ENCODE measurements at places on chromosomes 2 and 18.

DNA sequence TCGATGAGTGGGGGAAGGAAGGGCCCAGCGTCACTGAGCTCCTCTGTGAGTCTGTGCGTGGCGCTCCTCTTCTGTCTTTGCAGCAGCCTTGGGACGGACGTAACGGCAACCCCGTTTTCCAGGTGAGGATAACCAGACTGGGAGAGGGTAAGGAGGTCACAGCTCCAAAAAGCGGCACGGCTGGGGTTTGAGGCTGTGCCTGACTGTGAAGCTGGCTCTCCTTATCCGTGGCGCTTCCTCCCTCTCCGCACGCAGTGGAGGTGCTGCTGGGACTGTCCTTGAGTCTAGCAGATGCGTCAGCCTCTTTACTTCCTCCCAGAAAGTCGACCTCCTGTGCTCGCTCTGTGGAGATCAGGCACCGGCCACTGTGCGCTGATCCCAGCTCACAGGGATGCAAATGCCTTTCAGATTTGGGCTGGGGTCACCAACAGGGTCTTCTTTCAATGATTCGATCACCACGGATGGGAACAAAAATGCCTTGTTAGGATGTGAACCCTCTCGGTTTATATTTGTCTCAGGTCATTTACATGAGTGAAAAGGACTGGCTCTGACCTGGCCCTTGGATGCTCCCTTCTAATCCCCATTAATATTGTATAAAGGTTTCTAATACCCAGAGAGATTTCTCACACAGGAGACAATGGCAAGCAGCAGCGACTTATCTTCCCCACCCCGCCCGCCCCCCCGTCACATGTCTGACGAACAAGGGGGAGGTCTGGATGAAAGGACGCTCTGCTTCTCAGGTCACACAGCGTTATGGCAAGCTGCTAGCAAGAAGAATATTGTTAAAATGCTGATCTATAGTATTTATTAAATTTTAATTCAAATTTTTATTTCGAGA, 30.1 kb upstream of the E2F6 start:
- DNase-seq = peak; percentile 59

DNA sequence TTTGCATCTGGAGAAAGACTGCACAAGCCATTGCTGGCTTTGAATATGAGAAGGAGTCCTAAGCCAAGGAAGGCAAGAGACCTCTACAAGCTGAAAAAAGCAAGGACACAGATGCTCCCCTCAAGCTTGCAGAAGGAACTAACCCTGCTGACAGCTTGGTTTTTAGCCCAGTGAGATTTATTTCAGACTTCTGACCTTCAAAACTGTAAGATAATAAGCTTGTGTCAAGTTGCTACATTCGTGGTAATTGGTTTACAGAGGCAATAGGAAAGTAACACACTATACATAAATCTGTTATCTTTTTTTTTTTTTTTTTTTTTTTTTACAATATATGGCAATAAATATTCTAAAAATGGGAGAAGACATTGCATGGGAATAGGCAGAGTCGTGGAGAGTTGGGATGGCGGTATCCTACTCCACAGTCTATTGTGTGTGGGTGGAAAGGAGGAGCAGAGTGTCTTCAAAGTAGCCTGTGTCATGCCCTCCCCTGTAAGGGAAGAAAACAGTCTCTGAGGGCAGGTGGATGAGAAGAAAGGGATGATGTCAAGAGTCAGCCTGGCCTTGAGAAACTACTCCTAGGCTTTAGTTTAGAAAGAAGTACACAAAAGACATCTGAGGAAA, 196.9 kb downstream of the THSD7B start:
- DNase-seq = no peak

DNA sequence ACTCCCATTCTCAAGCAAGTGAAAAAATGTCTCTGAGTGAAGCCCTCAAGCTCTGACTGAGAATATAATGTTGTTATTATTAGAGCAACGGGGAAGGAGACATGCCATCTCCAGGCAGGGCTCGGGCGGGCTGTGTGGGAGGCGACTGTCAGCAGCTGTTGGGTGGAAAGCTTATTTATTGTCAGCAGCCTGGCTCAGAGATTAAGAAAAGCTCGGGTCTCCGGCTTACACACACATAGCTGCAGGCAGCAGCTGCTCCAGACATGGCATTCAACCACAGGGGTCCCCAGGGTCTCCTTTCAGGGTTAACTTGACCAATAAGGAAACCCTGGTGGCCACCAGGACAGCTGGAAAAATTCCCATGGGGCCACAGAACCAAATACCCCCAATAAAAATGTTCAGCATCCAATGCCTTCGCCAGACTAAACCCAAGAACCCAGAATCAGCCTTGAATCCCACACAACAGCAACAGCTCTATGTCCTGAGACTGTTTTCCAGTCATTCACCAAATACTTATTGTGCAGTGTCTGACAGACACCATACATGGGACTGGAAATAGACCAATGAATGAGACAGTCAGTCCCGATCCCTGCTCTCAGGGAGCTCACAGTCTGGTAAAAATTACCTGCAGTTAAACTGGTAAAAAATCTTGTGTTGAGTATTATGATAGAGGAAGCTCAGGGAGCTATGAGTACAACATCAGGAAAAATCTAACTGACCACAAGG, 70.5 kb upstream of the RTN4 start:
- no peak for DNase-seq

DNA sequence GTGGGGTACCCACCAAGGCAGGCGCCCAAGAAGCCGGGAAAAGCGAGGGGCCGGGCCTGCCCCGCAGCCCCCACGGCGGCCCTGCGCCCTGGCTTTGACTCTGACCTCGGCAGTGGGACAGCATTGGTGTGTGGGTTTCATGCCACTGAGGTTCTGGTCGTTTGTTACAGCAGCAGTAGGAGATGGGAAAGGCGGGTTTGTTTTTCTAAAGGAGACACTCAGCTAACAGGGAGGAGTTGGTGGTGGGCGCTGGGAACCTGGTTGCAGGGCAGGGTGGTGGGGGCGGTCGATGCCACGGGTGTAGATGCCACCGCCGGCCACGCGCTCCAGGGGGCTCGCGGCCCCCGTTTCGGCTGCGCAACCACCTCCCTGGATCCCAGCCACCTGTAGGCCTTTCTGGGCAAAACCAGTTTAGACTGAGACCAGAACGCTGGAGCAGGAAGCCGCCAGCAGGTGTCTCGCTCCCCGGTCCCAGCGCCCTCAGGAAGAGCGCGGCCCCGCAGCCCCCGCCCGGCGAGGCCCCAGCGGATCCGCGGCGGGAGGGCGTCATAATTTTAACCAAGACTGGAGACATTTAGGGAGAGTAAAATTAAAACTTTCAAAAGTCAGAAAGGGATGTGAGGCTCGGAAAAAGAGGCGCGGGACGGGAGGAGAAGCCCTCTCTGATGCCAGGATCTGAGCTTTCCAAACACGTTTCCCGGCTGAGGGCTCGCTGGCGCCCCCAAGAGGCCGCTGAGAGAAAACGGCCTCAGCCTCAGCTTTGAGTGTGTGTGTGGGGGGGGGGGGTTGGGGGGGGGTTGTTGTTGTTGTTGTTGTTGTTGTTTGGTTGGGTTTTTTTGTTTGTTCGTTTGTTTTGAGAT, 17.4 kb downstream of the CIDEA start:
- peak; percentile 86 for DNase-seq

DNA sequence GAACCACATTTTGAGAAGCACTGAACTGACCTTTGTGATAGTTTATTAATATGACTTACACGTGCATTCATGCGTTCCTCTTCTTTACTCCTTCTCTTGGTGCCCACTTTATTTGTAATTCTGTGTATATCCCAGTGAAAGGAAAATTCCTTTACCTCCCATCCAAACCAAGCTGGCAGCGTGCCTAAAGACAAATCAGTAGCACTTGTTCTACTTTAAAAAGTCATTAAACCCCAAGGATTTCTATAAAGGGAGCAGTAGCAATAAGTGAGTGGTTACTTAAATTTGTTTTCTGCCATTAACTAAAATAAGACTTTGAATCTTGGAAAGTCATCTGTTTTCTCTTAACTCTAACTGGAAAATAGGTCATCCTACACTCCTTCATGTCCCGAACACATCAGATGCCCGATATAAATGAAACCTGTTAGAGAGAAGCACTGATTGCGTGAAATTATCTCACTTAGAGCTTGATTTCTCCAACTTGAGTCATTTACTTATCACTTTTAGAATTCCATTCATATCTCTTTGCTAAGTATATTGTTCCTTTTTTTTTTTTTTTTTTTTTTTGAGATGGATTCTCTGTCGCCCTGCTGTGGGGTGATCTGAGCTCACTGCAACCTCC, 10.7 kb downstream of the PIK3C3 start:
- DNase-seq = no peak
